Caco-2 (cell line): ENCODE measurements at places on chromosomes 12 and 14. TPM values are rescaled to one million over a fixed set of nuclear protein-coding genes. Genes with fewer than 3 reads are reported as not detected.

DNA sequence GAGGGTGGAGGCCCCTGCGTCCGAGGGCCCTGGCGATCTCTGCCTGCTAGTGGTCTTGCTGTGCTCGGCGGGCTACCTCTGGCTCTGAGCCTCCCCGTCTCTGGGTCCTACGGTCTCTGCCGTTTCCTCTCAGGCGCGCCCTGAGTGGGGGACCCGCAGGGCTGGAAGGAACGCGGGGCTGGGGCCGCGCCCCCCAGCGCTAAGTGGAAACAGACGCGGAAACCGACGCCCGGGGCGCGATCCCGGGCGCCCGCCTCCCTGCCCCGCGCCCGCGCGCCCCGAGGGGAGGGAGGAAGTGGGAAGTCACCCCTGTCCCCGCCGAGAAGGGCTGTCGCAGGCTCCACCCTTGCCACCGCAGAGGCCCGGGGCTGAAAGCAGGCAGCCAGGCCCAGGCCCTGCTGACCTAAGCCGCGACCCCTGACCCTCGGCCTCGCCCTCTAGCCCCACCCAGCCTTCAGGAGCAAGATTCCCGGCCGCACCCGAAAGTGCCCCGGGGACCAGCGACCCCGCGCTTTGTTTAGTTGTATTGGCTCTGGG is 831 bp downstream of the CRIP1 start:
- no peaks in the 10 kb centered on the region for H3K27me3 ChIP-seq
- peak overlapping the region; percentile 62 for H3K4me3 ChIP-seq
- DNase-seq: no peak
- no peaks in the 10 kb centered on the region; the same call in 1 of the 2 replicates for H3K36me3 ChIP-seq

GRCh38 chr12:131048611-131048990 is 94.9 kb downstream of the ADGRD1 start:
- H3K36me3 ChIP-seq: no peaks in the 10 kb centered on the region
- no peak overlapping the region for H3K4me3 ChIP-seq
- no peaks in the 10 kb centered on the region for H3K4me1 ChIP-seq
- DNase-seq: no peak
- no peak overlapping the region for H3K27ac ChIP-seq

DNA sequence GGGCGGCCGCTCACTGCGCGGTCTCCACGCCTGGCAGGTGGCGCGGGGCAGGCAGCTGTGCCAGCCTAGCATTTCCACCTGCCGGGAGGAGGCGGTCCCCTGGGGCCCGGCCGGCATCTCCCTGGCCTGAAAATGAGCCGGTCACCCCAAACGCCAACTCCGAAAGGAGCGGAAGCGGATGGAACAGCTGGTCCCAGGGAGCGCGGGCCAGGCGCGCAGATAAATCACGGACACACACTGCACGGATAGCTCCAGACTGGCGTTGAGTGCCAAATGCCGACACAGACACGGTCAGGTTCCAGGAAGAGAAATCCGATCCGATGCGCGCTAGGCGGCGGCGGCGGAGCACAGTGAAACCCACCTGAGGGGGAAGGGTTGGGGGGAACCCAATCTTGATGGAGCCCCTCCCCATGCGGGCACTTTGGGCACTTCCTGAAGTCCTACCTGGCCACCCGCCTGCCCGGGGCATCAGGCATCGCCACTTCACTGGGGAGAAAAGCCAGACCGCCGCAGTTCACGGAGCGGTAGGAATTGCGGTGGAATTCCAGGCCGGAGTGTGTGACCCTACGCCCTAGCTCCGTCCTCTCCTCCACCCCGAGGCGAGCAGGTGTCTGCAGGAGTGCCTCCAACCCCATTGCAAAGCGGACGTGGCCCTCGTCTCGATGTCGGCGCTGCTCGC is 624 bp upstream of the PLEKHD1 start:
- H3K27me3 ChIP-seq: no peaks in the 10 kb centered on the region; the same call in 1 of the 2 replicates
- no peak for DNase-seq
- H3K4me1 ChIP-seq: peaks cover 4% of the 10 kb centered on the region; the same call in 1 of the 2 replicates
- H3K36me3 ChIP-seq: no peaks in the 10 kb centered on the region
- no peak overlapping the region for H3K27ac ChIP-seq

DNA sequence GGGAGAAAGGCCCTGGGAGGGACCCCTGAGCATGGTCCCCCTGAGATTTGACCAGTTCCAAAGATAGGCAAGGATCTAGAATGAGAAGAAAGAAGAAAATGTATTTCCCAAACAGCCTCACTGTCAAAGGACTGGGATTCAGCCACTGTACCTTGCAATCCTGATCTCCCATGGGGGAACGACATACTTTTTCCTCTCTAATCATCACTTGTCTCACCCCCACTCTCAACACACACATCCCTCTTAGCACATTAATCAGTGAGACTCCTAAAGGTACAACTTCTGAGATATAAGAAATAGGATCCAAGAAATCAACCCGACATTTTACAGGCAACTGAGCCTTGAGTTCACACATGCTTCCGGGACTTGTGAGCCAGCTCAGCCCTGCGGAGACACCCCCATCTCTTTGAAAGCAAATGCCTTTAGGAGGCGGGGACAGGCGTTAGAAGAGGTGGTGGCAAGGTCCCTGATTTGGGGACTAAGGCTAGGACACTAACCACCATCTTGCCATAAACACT is 1.4 kb downstream of the MAP3K9 start:
- H3K27me3 ChIP-seq: no peaks in the 10 kb centered on the region
- peaks cover 27% of the 10 kb centered on the region for H3K4me1 ChIP-seq
- H3K4me3 ChIP-seq: peak overlapping the region; percentile 96
- DNase-seq: peak; percentile 72
- no peaks in the 10 kb centered on the region; the same call in 1 of the 2 replicates for H3K36me3 ChIP-seq

- no peak overlapping the region for H3K4me3 ChIP-seq
- DNase-seq: peak; percentile 9
- H3K27ac ChIP-seq: no peak overlapping the region
- no peaks in the 10 kb centered on the region for H3K4me1 ChIP-seq
These were observed 37.6 kb upstream of the PRB4 start for GRCh38 chr12:11347810-11348209.

GRCh38 chr14:87960013-87960787 is 32.8 kb downstream of the GALC start:
- no peaks in the 10 kb centered on the region for H3K4me1 ChIP-seq
- H3K27me3 ChIP-seq: no peaks in the 10 kb centered on the region
- no peaks in the 10 kb centered on the region for H3K36me3 ChIP-seq
- no peak overlapping the region for H3K27ac ChIP-seq
- DNase-seq: no peak

DNA sequence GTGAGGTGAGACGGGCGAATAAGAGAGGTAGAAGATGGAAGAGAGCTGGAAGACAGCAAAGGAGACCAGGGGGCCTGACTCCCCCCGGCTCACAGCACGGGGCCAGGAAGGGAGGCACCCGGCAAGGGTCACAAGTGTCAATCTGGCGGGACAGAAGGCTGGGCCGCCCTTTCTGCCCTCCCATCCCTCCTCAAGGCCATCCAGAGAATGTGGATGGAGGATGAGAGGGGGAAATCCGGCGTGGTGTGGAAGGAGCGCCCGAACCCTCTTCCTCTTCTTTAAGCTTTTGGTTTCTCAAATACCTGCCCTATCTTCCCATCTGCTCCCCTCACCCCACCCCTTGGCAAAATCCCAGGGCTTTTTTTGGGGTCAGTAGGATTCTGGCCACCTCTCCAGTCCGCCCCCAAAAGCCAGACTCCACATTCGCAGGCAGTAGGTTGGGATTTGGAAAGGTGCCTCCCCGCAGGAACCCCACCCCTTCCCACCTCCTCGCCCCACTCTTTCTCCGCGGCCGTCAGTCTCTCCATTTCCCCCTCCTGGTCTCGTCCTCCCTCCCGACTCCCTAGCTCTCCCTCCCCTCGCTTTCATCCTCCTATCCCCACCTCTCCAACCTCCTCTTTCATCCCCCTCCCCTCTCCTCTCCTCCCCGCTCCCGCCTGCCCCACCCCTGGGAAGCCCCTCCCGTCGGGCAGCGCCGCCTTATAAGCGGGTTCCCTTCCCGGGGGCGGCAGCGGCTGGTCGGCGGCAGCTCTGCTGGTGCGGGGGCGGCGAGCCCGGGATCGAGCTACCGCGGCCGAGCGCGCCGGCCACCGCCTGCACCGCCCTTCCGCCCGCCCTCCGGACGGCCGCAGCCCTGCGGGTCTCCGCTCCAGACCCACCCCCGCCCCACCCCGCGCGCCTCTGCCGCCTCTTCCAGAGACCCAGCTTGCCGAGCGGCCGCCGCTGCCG is at the start of gene PTMS:
PTMS (plus strand) TSS at position 730 of the 948 bp plus-strand sequence. CDS start 343 bp downstream, outside the sequence.
- peak within 1 kb of the TSS; percentile 84 for H3K27ac ChIP-seq
- 0 out of 2 replicates have a peak, but pooled peaks cover 2% of the 10 kb centered on the region for H3K36me3 ChIP-seq
- H3K4me3 ChIP-seq: peak within 1 kb of the TSS; percentile 87

DNA sequence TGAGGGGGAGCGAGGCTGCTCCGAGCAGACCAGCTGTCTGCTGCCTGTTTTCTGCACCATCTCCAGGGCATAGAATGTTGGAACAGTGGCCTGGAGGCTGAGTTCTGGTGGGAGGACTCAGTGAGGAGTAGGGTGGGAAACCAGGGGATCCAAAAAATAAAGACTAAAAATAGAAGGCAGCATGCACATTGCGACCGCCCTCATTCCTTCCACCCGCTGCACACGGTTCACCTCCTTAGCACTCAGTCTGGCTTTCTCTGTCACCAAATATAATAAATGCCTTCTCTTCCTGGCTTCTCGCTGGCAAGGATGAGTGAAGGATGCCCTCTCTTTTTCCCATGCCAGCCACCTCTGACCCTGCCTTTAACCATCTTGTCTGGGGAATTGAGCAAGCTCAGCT is 146.2 kb downstream of the AACS start:
- no peaks in the 10 kb centered on the region for H3K27me3 ChIP-seq
- no peak for DNase-seq
- H3K27ac ChIP-seq: no peak overlapping the region
- H3K4me1 ChIP-seq: no peaks in the 10 kb centered on the region
- H3K4me3 ChIP-seq: no peak overlapping the region
- H3K36me3 ChIP-seq: no peaks in the 10 kb centered on the region

- no peak overlapping the region for H3K4me3 ChIP-seq
- H3K4me1 ChIP-seq: peaks cover 4% of the 10 kb centered on the region; the same call in 1 of the 2 replicates
- no peaks in the 10 kb centered on the region for H3K27me3 ChIP-seq
- no peak overlapping the region for H3K27ac ChIP-seq
- DNase-seq: no peak
These were observed 27.4 kb downstream of the RAB35 start for GRCh38 chr12:120089105-120089504.

- no peaks in the 10 kb centered on the region for H3K4me1 ChIP-seq
- no peaks in the 10 kb centered on the region for H3K36me3 ChIP-seq
- H3K27ac ChIP-seq: no peak overlapping the region
- no peak overlapping the region for H3K4me3 ChIP-seq
- DNase-seq: no peak
These were observed 23.6 kb upstream of the FERMT2 start for GRCh38 chr14:52974406-52974805.

The WNT1 gene
- 0.63 TPM in 1 of 2 replicates, not detected in the other for total RNA-seq
